ENCODE measurements at places on chromosomes 12 and 14.

DNA sequence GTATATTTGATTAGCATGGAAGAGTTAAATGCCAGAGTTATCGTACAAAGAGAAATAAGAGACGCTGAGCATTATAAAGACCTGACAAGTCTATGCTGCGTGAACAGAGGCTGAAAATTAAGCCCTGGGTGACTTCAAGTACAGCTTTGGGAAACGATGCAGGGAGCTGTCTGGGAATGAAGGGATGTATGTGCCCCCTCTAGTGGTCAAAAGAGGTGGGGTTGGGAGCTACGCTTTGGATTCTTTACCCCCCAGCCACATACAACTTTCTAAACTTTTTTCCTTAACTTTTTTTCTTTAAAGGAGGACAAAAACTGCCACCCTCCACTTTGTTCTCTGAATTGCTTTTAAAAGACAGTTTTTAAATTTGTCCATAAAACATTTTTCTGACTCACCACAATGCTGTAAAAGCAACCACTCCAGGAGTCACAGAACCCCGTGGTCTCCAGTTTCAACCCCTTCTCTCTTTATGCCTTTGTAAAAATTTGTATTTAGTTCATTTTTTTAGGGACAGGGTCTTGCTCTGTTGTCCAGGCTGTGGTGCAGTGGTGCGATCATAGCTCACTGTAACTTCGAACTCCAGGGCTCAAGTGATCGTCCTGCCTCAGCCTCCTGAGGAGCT, 59.4 kb downstream of the ZNF664 start:
- DNase-seq = peak; percentile 72

- DNase-seq = peak; percentile 12
Measured at GRCh38 chr12:55673638-55674037, 34.1 kb downstream of the ITGA7 start.

DNA sequence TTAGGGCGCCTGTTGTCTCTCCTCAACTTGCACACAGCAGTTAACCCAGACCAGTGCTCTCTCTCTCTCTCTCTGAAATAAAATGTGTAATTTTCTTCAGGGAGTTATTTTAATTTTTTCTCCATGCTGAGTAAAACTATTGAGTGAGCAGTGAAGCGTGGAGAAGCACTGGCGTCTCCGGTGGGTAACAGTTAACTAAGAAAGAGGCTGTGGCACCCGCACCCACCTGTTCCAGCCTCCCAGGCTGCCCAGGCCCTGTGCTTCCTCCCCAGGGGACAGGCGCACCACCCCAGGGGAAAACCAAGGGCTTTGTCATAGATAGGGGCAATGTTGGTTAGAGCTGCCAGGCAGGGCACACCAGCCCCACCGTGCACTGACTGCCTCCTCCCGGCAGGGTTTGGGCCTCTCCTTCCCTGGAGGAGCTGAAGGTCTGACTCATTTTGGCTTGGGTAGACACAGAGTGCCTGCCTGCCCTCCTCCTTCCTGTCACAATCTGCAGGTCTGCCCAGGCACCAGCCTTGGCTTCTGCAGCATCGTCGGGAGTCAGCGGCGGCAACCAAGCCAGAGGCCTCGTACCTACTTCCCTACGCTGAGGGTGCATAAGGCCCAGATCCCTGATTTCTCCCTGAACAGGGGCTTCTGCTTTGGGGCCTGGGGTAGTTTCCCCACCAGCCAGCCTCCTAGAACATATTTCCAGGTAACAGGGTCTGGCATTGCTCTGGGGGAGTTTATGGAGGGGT, 3.9 kb downstream of the HOXC5 start:
- DNase-seq = no peak

DNA sequence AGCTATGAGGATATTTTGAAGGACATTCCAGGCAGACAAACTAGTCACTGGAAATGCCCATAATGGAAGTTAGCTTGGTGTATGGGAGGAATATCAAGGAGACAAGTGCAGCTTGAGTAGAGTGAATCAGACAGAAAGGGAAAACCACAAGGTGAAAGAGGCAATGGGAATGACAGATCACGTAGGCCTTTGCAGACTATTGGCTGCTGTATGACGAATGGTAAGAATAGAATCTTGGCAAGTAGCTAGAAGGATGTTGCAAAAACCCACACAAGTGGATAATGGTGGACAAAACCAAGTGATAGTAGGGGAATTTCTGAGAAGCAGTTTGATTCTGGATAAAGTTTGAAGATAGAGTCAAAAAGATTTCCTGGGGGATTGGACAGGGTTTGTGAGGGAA, 196.9 kb upstream of the NOVA1 start:
- no peak for DNase-seq

GRCh38 chr12:105477873-105478272, 147.4 kb downstream of the C12orf75 start:
- DNase-seq = no peak

DNA sequence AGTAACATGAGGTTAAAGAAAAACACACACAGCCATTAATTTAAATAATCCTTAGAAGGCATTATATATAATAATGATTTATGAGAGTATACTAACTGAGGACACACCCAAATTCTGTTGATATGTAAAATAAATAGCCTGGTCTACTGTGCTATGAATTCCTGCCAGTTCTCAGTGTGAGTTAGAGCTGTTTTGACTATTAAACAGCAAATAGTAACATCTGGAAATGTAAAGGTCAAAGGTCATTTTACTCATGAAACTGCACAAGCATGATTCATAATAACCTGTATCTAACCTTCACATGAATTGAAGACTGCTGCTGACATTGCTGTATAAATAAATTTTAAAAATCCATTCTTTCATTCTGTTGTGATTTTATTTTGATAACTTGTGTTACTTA, 966.7 kb downstream of the SLC6A15 start:
- no peak for DNase-seq

- no peak for DNase-seq
Measured at GRCh38 chr14:54718046-54718445, 151.1 kb downstream of the SAMD4A start.

GRCh38 chr12:22578328-22578727, 34.0 kb upstream of the C2CD5 start:
- DNase-seq = no peak

- no peak for DNase-seq
Measured at GRCh38 chr14:73740618-73741326, 26.6 kb upstream of the PNMA1 start.

DNA sequence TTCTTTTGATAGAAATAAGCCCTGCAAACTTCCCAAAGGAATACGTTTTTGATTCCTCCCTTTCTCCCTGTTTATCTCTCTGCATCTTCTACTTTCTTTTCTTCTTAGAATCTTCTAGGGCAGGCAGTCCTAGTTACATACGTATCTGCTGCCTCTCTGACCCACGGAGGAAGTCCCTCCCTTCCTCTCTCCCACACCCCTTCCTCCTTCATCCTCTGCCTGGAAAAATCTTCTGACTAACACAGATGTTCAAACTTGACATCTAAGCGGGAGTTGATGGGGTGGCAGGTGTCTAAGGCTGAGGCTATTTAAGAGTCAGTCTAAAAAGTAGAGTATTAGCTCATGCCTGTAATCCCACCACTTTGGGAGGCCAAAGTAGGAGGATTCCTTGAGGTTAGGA, 88.6 kb downstream of the MAP1LC3B2 start:
- DNase-seq = no peak

- no peak for DNase-seq
Measured at GRCh38 chr12:11958221-11959091, 112.3 kb upstream of the BCL2L14 start.

DNA sequence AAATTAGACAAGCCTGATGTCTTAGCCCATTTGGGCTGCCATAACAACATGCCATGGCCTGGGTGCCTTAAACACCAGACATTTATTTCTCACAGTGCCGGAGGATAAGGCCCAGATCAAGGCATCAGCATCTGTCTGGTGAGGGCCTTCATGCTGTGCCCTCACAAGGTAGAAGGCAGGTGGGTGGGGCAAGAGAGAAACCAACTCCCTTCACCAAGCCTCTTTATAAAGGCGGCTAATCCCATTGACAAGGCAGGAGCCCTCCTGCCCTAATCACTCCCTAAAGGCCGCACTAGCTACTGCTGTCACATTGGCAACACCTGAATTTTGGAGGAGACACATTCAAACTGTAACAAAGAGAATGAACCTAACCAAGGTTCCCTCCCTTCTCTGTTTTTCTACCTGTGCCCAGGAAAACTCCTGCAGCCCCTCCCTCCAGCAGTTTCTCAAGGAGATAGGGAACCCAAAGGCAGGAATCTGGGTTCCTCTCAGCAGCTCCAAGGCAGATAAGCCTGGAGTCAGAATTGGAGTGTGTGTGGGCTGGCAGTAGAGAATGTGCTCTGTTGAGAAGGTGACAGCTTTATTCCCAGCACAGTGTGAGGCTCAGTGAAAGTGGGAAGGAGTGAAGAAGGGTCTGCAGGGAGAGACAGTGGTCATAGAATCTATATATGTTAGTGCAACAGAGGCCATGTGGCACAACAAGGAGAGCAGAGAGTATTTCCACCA, 21.7 kb upstream of the GPATCH2L start:
- DNase-seq = no peak

DNA sequence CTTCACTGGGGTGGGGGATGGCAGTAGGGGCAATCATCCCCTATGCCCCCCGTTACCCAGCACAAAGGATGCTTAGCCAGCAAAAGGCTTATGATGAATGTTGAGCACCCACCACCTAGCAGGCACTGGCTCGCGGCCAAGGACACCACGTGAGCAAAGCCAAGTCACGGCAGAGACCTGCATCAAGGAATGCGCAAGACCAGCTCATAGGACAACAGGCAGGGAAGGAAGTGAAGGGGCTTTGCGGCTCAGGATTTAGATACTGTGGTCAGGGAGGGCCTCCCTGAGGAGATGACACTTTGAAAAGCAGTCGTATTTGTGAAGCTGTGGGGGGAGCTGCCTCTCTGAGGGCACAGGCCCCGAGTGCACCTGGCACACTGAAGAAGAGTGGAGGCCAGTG, 32.8 kb downstream of the SH2B3 start:
- DNase-seq = peak; percentile 58

DNA sequence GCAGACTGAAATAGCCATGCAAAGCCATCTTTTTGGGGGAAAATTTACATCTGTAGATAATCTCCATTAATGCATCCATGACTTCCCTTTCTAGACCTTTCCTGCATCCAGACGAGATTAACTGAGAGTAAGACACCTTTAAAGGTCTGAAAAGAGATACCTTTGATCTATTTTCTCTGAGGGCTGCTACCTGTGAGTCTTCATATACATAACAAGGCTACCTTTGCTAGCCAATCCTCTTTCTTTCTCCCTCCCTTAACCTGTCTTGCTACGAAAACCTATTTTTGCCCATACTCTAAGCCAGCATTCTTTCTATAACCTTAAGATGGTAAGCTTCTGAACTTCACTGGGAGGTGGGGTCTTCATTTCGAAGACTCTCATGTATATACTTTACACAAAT, 908.5 kb upstream of the FBXO33 start:
- no peak for DNase-seq

GRCh38 chr14:89881839-89882238, 72.7 kb downstream of the EFCAB11 start:
- DNase-seq = no peak

DNA sequence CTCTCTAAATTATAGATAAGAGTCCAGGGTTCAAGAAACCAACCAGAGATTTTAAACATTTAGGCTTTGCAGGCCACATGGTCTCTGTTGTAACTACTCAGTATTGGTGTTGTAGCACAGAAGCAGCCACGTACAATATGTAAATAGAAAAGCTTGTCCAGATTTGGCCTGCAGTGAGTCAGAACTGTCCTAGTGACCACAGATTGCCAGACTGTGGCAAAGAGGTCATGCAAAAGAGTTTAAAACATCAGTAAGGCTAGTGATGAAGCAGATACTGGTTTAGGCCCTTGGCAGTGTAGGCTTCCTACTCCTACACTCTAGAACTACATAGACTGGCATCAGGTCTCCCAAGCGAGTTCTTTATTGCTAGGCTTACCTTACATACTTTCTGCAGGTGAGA, 117.6 kb upstream of the GARIN6 start:
- DNase-seq = no peak

- DNase-seq = no peak
Measured at GRCh38 chr12:81617915-81618314, 141.2 kb downstream of the PPFIA2 start.

DNA sequence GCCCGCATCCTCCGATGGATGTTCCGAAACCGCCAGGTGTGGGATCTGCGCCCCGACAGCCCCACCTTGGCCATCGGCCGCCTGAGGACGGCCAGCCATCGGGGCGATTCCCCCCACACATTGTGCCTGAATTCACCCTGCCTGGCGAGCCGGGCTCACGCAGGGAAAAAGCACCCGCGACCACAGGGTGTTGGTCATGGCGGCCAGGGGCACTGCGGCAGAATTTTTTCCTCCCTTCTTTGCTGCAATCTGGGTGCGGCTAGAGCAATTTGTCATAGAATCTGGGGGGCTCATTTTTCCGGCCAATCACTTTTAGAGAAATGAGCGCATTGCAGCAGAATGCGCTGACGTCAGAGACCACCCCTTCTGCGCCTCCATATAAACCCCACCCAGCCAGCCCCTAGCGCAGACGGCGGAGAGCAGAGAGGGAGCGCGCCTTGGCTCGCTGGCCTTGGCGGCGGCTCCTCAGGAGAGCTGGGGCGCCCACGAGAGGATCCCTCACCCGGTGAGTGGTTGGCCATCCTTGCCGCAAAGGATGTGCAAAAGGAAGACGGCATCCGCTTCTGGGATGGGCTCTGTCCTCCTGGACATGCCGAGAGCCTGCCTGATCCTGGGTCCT, at the start of gene MEG3:
Gene MEG3 (plus strand): TSS at position 406 of the 619 bp plus-strand sequence.
- DNase-seq = no peak

DNA sequence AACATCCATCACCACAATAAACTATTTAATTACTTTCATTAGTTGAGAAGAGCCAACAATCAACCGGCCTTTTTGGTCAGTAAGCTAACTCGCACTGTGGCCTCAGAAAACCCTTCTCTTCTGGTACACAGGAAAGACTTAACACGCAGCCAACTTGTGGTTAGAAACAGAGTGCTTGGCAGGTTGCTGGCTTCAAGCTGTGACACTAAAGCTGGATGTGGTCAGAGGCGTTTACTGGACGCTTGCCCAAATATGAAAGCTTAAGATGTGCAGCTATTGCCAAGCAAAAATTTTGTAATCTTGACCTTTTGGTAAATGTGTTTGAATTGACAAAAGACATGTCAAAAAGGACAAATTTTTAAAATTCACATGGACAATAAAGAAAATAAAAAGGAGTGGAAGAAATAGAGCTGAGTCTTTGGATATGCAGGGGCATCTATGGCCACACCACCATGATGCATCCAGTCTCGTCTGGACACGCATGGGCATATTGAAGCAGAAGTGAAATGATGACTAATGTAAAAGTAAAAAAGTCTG, 2.6 kb upstream of the KLRK1 start:
- peak; percentile 94 for DNase-seq

DNA sequence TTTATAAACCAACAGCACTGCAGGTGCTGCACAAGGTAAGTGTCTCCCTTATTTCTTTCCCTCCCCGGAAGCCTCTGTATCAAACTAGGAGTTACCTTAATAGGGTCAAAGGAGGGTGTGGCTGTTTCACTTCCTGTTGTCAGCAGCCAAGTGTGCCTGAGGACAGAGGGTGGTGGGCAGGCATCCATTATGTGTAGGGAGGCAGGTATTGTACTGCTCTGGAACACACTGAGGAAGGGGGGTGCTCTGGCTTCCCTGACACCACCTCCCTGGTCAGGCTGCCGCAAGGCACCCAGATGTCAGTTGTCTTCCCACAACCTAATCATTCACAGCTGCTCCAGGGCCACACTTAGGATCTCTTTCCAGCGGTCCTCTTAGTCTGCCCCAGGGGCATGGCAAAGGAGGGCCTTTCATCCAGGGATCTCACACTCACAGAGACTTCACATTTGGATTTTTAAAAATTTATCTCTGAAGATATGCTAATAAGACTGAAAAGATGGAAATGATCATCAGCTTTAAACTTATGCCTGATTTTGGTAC, 132.0 kb upstream of the ARHGAP5 start:
- no peak for DNase-seq
